Osteocyte (in vitro differentiated cells): ENCODE measurements at places on chromosomes 5 and 9. TPM values are rescaled to one million over a fixed set of nuclear protein-coding genes. Genes with fewer than 3 reads are reported as not detected.
A peak's percentile ranks its signal among the peaks of the same experiment; 100 is the strongest.

Gene ZNF608
- 64.4 and 65.6 TPM in 2 replicates for total RNA-seq

Gene SLC34A1
- not detected in 2 replicates for total RNA-seq

Gene THBS4
- 1.4 and 1.5 TPM in 2 replicates for total RNA-seq

Gene CMYA5
- 0.16 and 0.39 TPM in 2 replicates for total RNA-seq

Gene DHFR
- 17.0 and 18.5 TPM in 2 replicates for total RNA-seq

- H3K27ac ChIP-seq, result peak overlapping the region; percentile 91
- peak overlapping the region; percentile 81 for H3K4me3 ChIP-seq
- DNase-seq, result no peak
- H3K4me1 ChIP-seq, result peaks cover 29% of the 10 kb centered on the region
Observed at GRCh38 chr9:121299467-121300282, 31.7 kb downstream of the GSN start.

- H3K36me3 ChIP-seq, result no peaks in the 10 kb centered on the region
- no peak overlapping the region for H3K27ac ChIP-seq
- peaks cover 21% of the 10 kb centered on the region for H3K27me3 ChIP-seq
- H3K4me1 ChIP-seq, result peaks cover 3% of the 10 kb centered on the region
- no peak overlapping the region for H3K4me3 ChIP-seq
- DNase-seq, result no peak
Observed at GRCh38 chr5:39274398-39275085, 55.2 kb upstream of the FYB1 start.

- H3K36me3 ChIP-seq, result no peaks in the 10 kb centered on the region
- no peaks in the 10 kb centered on the region for H3K27me3 ChIP-seq
- no peak overlapping the region for H3K27ac ChIP-seq
Observed at GRCh38 chr9:103899866-103900265, 194.2 kb upstream of the SMC2 start.

DNA sequence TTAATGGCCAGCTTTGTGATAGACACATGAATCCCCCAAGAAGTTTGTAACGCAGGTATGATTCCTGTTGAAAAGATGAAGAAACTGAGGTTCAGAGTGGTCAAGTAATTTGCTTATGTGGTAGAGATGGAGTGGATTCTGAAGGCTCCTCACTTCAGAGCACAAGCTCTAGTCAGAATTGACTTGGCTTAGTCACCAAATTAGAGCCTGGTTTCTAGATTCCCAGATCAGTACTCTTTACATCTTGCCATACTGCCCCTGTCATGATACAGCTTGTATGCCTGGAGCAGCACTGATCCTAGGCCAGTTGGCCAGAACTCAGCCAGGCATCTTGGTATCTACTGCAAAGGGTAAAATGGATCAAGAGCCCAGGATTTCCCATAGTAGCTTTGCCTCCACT, 284.4 kb upstream of the RFX3 start:
- no peak for DNase-seq
- no peaks in the 10 kb centered on the region for H3K27me3 ChIP-seq
- H3K27ac ChIP-seq, result no peak overlapping the region
- H3K36me3 ChIP-seq, result peaks cover 7% of the 10 kb centered on the region
- no peak overlapping the region for H3K4me3 ChIP-seq
- H3K4me1 ChIP-seq, result no peaks in the 10 kb centered on the region

- no peaks in the 10 kb centered on the region for H3K36me3 ChIP-seq
- no peaks in the 10 kb centered on the region for H3K4me1 ChIP-seq
- H3K27me3 ChIP-seq, result peaks cover 76% of the 10 kb centered on the region
- H3K4me3 ChIP-seq, result no peak overlapping the region
- no peak for DNase-seq
Observed at GRCh38 chr5:56962286-56962685, 10.4 kb upstream of the MIER3 start.

DNA sequence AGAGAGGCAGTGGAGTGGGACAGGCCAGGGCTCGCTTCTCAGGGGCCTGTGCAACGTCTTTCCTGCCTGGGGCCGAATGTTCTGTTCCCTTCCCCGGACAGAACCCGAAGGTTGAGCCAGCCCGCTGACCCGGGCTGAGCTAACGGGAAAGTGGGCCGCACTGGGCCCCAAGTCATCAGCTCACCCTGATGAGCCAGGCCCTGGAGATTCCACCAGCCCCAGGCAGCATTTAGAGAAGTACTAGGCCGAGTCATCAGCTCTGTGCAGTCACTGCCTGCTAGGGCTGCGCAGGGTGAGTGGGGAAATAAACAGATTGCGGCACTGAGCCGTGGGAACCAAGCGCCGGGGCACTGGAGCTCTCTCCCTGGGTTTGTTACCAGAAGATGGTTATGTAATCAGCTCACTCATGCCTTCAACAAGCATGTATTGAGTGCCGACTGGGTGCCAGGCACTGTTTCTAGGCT, 29.1 kb upstream of the DUSP1 start:
- H3K4me1 ChIP-seq, result peaks cover 60% of the 10 kb centered on the region
- no peaks in the 10 kb centered on the region for H3K27me3 ChIP-seq
- H3K27ac ChIP-seq, result peak overlapping the region; percentile 91
- no peaks in the 10 kb centered on the region for H3K36me3 ChIP-seq
- no peak for DNase-seq
- no peak overlapping the region for H3K4me3 ChIP-seq

- no peak overlapping the region for H3K27ac ChIP-seq
- no peaks in the 10 kb centered on the region for H3K27me3 ChIP-seq
- no peaks in the 10 kb centered on the region for H3K4me1 ChIP-seq
- H3K4me3 ChIP-seq, result no peak overlapping the region
Observed at GRCh38 chr5:62082370-62082801, 223.6 kb upstream of the KIF2A start.

- no peak overlapping the region for H3K27ac ChIP-seq
- no peak overlapping the region for H3K4me3 ChIP-seq
- H3K27me3 ChIP-seq, result no peaks in the 10 kb centered on the region
- H3K4me1 ChIP-seq, result peaks cover 49% of the 10 kb centered on the region
Observed at GRCh38 chr9:114905170-114905940, 25.0 kb downstream of the TNFSF8 start.

DNA sequence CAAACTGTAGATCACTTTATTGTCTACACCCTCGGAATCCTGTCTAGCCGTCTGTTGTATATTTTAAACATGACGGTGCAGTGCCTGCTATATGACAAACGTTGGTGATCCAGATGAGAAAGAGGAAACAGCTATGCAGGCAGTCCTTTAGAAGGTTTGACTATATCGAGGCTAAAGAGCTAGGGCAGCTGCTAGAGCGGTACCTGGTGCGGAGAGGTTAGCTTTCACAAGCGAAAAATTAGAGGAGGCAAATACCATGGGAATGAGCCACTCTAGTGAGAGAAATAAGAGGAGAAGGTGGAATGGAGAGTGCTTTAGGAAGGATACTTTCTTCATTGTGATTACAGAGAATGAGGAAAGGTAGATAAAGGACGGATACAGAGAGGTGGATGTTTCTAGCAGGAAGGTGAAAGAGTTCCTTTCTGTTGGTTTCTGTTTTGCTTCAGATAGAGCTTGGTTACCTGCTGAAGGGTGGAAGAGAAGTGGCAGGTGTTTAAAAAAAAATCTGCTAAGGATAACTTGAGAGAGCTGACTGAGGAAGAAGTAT, 959 bp upstream of the FBXL17 start:
- H3K36me3 ChIP-seq, result peaks cover 4% of the 10 kb centered on the region
- peak overlapping the region; percentile 99 for H3K27ac ChIP-seq
- DNase-seq, result no peak
- H3K27me3 ChIP-seq, result no peaks in the 10 kb centered on the region

GRCh38 chr9:30235564-30235963, 2148.9 kb upstream of the ACO1 start:
- no peak overlapping the region for H3K4me3 ChIP-seq
- H3K36me3 ChIP-seq, result no peaks in the 10 kb centered on the region
- H3K27me3 ChIP-seq, result no peaks in the 10 kb centered on the region
- no peak overlapping the region for H3K27ac ChIP-seq
- no peaks in the 10 kb centered on the region for H3K4me1 ChIP-seq

DNA sequence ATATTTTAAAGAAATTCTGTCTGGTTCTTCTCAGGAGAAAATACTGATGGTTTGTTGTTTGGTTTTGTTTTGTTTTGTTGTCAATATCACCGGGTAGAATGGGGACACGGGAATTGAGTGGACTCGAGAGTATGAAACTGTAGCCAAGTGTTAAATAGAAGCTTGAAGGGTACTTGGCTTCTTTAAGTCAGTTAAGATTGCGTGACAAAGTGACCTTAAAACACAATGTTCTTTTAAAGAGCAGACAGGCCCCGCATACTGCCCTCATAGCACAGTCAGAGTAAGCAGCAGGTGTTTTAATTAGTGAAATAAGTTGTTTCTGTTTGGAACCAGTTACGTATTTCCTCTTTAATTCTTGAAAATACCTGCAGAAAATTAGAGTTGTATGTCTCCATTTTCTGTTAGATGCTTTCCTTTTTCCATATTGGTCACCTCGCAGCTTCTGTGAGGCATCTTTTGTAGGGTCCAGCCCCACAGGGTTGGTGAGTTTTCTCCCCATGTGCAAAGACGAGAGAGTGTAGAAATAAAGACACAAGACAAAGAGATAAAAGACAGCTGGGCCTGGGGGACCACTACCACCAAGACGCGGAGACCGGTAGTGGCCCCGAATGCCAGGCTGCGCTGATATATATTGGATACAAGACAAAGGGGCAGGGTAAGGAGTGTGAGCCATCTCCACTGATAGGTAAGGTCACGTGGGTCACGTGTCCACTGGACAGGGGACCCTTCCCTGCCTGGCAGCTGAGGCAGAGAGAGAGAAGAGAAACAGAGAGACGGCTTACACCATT, 9.6 kb downstream of the TRIP13 start:
- no peaks in the 10 kb centered on the region for H3K27me3 ChIP-seq
- H3K27ac ChIP-seq, result no peak overlapping the region
- H3K36me3 ChIP-seq, result no peaks in the 10 kb centered on the region
- DNase-seq, result peak; percentile 49
- H3K4me1 ChIP-seq, result no peaks in the 10 kb centered on the region

- DNase-seq, result no peak
- H3K4me1 ChIP-seq, result peaks cover 13% of the 10 kb centered on the region
- H3K27me3 ChIP-seq, result no peaks in the 10 kb centered on the region
- H3K4me3 ChIP-seq, result no peak overlapping the region
Observed at GRCh38 chr9:89410022-89410421, 87.9 kb downstream of the SEMA4D start.

- H3K4me1 ChIP-seq, result no peaks in the 10 kb centered on the region
- no peaks in the 10 kb centered on the region for H3K36me3 ChIP-seq
- no peak overlapping the region for H3K27ac ChIP-seq
- DNase-seq, result no peak
Observed at GRCh38 chr5:106600803-106601202, 1069.9 kb downstream of the EFNA5 start.

- H3K27ac ChIP-seq, result no peak overlapping the region
- peaks cover 18% of the 10 kb centered on the region for H3K27me3 ChIP-seq
Observed at GRCh38 chr9:126207256-126207655, 119.4 kb upstream of the MVB12B start.

DNA sequence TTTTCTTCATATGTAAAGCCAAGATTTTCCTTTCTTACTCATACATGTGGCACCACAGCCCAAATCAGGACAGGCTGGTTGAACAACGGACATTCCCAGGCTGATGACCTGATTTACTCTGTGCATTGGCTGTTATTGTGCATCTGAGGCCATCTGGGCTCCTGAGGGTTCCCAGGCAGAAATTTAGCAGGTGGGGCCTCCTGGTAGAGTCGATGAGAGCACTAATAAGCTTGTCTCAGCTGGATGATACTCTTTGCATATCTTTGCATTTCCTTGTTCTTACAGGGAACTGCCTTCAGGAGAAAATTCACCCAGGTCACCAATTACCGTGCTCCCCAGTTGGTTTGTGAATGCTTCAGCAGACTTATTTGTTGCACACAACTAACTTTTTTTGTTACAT, 605.1 kb downstream of the ELAVL2 start:
- H3K4me3 ChIP-seq, result no peak overlapping the region
- no peak overlapping the region for H3K27ac ChIP-seq
- no peaks in the 10 kb centered on the region for H3K27me3 ChIP-seq
- no peak for DNase-seq
- no peaks in the 10 kb centered on the region for H3K4me1 ChIP-seq
